AG08396 (cell line): ENCODE measurements at places on chromosomes 12 and 14.
A peak's percentile ranks its signal among the peaks of the same experiment; 100 is the strongest.

DNA sequence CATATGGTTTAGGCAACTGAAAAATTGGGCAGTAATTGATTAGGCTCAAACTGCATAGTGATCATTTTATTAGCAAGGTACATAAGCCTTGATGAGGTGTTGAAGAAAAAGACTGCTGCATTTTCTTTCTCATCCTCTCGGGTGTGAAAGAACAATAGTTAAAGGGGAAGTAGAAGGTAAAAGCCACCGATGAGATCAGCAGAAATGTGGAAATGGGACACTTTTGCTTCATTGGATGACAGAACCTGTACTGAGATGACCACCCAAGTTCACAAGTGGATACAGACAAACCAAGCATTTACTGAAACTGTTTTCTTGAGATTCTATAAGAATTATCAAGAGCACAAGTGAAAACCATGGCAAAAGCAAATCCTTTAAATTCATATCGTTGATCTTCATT lies 184.0 kb downstream of the TMX1 start:
- no peak for DNase-seq

GRCh38 chr14:87784386-87784785 lies 208.6 kb downstream of the GALC start:
- DNase-seq = no peak

DNA sequence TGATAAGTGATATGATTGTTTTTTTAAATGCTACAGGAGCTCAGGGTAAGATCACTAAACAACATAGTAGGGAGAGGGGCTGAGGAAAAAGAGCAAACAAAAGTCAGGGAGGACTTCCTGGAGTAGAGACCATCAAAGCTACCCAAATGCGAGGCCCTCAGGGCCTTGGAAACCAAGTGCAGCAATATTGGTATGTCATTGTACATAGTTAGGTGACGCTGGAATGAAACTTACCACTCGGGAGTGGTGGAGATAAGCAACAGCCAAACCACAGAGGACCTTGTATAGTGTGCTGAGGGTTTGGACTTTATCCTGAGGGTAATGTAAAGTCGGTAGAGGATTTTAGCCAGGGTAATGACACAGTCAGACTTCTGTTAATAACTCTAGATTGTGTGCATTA lies 13.8 kb downstream of the KITLG start:
- DNase-seq = no peak

DNA sequence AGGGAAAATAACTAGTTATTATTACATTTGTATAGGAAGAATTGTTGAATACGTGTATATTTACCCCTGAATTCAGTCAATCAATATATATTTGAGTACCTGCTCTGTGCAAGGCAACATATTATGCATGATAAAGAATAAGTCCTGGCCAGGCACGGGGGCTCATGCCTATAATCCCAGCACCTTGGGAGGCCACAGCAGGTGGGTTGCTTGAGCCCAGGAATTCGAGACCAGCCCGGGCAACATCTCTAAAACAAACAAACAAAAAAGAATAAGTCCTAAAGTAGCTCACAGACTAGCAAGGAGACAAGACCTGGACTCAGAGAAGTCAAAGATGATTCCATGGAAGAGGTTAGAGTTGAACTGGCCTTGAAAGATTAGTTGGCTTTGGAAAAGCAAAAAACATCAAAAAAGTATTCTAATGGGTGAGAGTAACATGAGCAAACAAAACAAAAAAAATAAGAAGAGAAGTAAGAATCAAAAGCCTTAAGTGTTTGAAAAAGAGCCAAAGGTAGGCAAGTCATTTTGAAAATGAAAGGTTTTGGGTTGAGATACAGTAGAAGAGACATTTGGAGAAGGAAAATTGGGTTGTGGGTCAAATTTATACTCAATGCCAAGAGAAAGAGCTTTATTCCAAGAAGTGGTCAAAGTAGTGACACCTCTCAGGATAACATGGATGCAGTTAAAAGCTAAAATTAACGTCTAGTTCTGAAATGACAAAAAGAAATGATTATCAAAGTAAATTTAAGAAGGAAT lies 115.2 kb upstream of the BCAT1 start:
- no peak for DNase-seq

DNA sequence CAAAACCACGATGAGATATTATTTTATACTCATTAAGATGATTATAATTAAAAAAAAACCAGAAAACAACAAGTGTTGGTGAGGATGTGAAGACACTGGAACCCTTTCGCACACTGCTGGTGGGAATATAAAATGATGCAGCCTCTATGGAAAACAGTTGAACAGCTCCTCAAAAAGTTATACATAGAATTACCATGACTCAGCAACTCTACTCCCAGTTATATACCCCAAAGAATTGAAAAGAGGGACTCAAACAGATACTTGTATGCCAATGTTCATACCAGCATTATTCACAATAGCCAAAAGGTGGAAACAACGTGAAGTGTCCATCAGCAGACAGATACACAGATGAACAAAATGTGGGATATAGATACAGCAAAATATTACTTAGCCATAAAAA lies 53.1 kb downstream of the TAOK3 start:
- DNase-seq = no peak

DNA sequence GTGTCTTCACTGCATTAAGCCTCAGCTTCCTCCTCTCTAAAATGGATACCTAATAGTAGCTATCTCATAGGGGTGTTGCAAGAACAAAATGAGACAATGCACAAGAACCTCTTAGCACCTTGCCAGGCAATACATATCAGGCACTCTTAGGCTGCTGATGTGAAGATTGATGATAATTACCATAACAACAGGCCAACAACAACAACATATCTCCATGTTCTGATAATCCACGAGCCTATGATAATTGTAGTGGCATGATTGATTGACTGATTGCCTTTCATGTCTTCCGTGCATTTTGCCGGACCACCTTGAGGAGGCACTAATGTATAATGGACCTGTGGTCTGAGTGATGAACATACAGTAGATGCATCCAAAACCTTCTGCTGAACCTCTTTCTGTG lies 50.7 kb upstream of the WSCD2 start:
- DNase-seq = no peak

GRCh38 chr14:103434868-103435442 lies 49.7 kb downstream of the MARK3 start:
- no peak for DNase-seq

- DNase-seq = peak; percentile 87
Measured at GRCh38 chr12:120713861-120714482, 3.7 kb downstream of the UNC119B start.

GRCh38 chr12:46725332-46725731 lies 100.5 kb downstream of the SLC38A4 start:
- DNase-seq = no peak

DNA sequence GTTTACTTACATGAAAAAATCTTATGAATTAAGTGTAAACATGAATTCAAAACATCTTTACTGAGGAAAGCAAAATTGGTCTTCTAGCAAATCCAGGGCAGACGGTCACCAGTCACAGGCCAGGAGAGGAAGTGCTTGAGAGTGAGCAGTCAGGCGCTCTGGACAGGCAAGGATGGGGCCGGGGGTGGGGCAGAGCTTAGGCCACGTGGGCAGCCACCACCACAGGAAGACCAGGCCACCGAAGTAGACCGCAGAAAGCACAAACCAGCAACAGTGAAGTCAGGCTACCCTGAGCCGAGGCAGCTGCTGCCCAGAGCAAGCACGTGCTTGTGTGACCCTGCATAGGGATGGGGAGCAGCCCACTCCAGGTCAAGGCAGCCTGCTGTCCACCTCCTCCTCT lies 33.5 kb downstream of the SLC6A12 start:
- DNase-seq = no peak

- no peak for DNase-seq
Measured at GRCh38 chr12:958588-959123, 9.2 kb upstream of the RAD52 start.

GRCh38 chr14:71698027-71698426 lies 234.2 kb upstream of the RGS6 start:
- DNase-seq = no peak
